ENCODE measurements at places on chromosomes 13 and 19.
A peak's percentile ranks its signal among the peaks of the same experiment; 100 is the strongest.

DNA sequence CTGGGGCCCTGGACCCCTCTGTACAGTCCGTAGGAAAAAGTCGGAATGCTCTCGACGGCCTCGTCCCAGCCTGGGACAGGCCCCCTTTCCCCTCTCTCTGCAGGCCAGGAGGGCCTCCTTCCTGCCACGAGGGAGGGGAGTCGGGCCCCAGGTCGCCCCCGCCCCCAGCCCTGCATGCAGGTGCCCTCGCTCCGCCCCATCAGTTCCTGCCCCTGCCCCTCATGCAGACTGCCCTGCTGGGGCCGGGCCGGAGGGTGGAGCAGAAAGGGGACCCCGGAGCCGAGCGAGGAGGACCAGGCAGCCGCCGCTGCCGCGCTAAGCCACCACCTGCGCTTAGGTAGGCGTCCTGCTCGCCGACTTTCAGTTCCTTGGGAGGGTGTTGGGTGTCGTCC lies 7.3 kb downstream of the LYL1 start:
- no peak for DNase-seq

- DNase-seq, result no peak
Observed at GRCh38 chr13:20388184-20388583, 137.5 kb downstream of the CRYL1 start.

DNA sequence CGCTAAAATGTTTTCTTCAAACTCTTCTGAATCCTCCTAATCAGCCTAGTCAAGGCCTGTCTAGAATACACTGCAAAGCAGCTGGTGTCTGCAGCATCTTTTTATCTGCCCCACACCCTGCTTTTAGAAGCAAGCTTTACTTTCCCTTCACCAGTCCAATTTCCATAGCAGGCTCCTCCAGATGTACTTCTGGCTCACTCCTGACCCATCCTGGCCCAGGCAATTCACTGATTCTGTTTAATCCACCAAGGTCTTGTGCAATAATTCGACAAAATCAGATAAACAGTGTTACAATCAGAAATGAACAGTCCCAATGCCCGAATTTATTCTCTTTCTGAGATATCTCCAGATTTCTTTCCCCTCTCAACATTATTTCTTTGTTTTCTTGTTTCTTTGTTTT lies 415.2 kb upstream of the SGCG start:
- DNase-seq, result no peak

DNA sequence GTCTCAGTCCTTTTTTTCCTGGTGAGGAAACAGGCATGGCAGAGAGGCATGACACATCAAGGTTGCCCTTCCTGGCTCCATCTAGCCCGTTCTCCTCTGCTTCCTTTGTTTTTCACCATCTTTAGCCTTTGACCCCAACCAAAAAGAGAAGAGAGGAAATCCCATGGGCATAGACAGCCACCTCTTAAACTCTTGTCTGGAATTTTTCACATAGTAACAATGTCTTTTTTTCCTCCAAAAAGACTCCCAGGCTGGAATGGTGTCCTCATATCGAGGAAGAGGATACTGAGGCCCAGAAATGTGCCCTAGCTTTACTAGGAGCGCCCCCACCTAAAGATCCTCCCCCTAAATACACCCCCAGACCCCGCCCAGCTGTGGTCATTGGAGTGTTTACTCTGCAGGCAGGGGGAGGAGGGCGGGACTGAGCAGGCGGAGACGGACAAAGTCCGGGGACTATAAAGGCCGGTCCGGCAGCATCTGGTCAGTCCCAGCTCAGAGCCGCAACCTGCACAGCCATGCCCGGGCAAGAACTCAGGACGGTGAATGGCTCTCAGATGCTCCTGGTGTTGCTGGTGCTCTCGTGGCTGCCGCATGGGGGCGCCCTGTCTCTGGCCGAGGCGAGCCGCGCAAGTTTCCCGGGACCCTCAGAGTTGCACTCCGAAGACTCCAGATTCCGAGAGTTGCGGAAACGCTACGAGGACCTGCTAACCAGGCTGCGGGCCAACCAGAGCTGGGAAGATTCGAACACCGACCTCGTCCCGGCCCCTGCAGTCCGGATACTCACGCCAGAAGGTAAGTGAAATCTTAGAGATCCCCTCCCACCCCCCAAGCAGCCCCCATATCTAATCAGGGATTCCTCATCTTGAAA lies at the start of gene GDF15:
Gene GDF15 (plus strand): TSS at position 484 of the 868 bp plus-strand sequence. CDS start 32 bp downstream, at position 516.
- DNase-seq, result peak; percentile 20

GRCh38 chr13:42007844-42008243 lies 40.6 kb upstream of the DGKH start:
- DNase-seq, result no peak

DNA sequence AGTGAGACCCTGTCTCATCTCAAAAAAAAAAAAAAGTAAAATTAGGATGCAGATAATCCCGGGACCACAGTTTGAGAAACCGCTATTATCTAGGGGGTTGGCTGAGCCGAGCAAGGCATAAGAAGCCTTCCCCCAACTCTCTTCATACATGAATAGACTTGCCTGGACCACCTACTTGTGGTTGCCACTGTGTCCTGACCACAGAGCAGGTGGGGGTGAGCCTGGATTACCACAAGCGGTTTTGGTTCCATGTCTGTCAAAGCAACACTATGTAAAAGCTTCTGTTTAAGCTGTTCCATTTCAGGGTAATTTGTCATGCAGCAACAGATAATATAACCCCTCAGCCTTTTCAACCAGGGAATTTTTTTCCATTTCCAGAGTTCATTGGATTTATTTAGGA lies 3.3 kb upstream of the NAPA start:
- peak; percentile 66 for DNase-seq

- DNase-seq, result no peak
Observed at GRCh38 chr13:75906315-75906714, 270.2 kb downstream of the LMO7 start.

- no peak for DNase-seq
Observed at GRCh38 chr19:40633207-40633606, 32.0 kb downstream of the LTBP4 start.

- peak; percentile 21 for DNase-seq
Observed at GRCh38 chr19:52778811-52779210, 7.8 kb downstream of the ZNF600 start.

GRCh38 chr19:7468840-7469239 lies 20.0 kb downstream of the PEX11G start:
- DNase-seq, result no peak

- DNase-seq, result no peak
Observed at GRCh38 chr13:96984051-96984508, 10.2 kb downstream of the OXGR1 start.

GRCh38 chr19:46634656-46635218 lies 1.3 kb downstream of the GNG8 start:
- DNase-seq, result no peak

DNA sequence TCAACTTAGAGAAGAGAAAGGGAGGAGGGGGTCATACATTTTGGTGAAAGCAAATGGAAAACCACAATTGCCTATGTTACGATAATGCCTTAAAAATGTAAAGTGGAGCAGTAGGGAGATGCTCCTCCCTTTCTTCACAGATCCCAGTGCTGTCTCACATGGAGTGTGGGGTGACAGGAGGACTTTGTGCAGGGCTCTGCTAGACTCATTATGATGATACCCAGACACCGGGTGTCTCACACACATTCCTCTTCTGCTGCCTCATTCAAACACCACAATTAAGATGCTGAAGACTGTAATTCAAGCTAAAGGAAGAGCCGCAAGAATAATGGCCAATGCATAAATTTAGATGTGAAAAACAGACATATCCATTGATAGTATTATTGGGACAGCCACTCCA lies 150.6 kb downstream of the LHFPL6 start:
- DNase-seq, result no peak

DNA sequence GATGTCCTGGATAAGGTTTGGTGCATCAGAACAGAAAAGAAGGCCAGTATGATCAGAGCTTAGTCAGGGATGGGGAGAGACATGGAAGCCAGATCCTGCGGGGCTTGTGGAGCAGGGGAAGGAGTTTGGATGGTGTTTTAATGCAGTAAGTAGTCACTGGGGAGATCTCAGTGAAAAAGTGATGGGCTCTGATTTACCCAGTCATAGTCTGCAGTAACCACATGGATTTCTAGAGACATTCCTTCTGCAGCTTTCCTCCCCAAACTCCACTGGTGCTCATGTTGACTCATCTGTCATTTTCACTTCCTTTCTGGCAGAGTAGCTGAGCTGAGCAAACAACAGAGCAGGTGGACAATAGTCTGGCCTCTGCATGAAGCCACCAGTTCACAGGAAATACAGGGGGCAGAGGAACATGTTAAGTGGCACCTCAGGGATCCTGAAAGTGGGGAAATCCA lies 144.1 kb downstream of the DPF1 start:
- DNase-seq, result no peak

DNA sequence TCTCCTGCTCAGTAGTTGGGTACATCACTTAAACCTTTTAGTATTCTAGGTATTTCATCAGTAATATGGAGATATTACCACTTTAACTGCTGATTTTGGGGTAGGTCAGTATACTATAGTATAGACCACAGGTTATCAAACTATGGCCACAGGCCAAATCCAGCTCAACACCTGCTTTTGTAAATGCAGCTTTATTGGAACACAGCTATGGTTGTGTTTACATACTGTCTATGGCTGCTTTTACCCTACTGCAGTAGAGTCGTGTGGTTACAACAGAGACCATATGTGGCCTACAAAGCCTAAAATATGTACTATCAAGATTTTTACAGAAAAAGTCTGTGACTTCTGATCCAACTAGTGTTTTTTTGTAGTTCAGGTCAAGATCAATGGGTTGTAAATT lies 10.3 kb downstream of the COG6 start:
- DNase-seq, result no peak

DNA sequence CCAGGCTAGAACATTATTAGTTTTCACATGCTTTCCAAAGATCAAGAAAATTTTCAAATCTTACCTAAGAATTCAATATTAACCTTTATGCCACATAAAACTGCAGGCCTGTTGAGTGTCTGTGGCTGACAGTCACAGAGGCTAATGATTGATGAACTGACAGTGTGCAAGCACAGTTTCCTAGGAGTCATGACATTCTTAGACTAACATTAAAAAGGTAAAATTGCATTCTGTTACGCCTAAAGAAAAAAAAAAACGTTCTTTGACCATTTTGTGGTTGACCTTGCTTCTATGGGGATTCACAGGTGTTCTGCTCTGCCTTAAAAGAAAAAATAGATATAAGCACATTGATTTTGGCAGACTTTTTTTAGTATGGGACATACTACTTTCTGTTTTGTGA lies 1776.2 kb downstream of the PCDH9 start:
- DNase-seq, result no peak

DNA sequence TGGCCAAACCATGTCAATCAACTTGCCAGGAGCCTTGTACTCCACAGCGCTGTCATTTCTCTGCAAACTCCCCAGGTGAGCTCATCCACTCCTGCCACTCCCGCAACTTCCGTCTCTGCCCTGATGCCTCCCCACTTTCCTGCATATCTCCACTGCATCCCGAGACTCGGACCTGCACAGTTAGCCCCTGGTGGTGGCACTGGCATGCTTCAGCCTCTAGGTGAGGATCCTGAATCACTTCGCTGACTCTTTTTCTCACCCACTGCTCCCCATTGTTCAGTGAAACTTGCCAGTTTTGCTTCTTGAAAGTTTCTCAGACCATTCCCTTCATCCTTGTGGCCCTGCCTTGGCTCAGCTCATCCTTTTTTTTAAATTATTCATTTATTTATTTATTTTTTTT lies 3.4 kb upstream of the CTU1 start:
- no peak for DNase-seq
